ENCODE measurements at places on chromosomes 13 and 19. TPM values are rescaled to one million over a fixed set of nuclear protein-coding genes. Genes with fewer than 3 reads are reported as not detected.

The LILRB3 gene
- not detected for polyA plus RNA-seq

The STK24 gene
- polyA plus RNA-seq = 72.9 TPM

The IFNL1 gene
- not detected for polyA plus RNA-seq

The APLP1 gene
- 390 TPM for polyA plus RNA-seq

The ANGPTL8 gene
- polyA plus RNA-seq = not detected

The YIF1B gene
- 105 TPM for polyA plus RNA-seq

The MBD3 gene
- 102 TPM for polyA plus RNA-seq

The ERICH6B gene
- polyA plus RNA-seq = not detected

All from neural cell (in vitro differentiated cells).